ENCODE measurements at places on chromosomes 11 and 22. TPM values are rescaled to one million over a fixed set of nuclear protein-coding genes. Genes with fewer than 3 reads are reported as not detected.
A peak's percentile ranks its signal among the peaks of the same experiment; 100 is the strongest.

DNA sequence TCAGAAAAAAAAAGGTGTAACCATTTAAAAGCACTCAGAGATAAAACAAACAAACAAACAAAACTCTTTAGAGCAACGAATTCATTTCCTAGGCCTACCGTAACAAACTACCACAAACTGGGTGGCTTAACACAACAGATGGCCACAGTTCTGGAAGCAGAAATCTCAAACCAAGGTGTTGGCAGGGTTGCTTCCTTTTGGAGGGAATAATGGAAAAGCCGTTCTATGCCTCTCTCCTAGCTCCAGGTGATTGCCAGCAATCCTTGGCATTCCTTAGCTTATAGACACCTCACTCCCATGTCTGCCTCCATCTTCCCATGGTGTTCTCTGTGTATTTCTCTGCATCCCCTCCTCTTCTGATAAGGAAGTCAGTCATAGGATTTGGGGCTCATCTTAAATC is 200.4 kb downstream of the RAB38 start:
- ATAC-seq = no peak

DNA sequence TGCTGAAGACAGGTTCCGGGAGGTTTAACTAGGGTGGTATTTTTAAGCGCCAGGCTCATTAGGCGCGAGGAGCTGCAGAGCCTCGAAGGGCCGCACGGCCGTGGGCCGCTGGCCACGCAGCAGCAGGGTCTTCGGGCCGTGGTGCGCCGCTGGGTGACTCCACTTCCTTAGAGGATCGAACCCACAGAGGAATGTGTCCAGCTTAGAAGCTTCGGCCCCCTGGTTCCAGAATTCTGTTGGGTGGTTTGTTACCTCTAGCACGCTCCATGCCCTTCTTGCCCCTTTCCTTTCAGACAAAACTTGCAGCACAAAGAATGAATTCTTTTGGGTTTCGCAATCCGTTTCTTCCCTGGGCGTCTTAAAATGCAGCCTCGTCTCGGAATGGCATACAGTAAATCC is 773 bp upstream of the PATL1 start:
- peak; percentile 10 for ATAC-seq

DNA sequence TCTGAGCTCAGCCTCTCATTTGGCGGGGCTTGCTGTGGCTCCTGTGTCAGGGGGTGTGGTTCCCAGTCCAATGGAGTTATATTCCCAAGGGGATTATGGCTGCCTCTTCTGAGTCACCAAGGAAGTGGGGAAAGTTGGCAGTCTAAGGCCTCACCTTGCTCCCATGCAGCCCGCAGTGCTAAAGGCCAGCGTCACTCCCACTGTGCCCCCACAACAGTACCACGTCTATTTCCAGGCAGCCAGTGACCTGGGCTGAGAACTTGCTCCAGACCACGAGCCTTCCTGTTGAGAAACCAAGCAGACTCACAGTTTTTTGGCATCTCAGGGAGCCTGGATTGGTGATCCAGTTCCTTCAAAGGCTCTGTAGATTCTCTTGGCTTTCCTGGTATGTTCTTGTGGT is 45.6 kb downstream of the OR2AT4 start:
- no peak for ATAC-seq

DNA sequence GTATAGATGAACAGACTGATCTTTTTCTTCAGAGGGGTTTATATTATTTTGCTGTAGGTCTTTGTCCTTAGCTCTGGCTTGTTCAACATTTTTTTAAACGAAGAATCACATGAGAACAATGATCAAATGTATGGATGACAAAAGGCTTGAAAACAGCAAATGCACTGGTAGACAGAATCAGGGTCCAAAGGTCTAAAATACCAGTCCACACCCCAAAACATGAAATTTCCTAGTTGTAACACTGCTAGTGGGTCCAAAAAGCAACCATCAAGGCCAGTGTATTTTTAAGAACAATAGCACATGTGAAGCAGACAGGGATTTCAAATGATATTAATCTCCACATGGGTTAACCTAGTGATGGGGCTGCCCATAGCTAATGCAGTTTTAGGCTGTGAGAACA is 162.0 kb downstream of the SWAP70 start:
- ATAC-seq = no peak

- ATAC-seq = no peak
Observed at GRCh38 chr22:22704156-22704946, 59.9 kb downstream of the GGTLC2 start.

- no peak for ATAC-seq
Observed at GRCh38 chr11:107198490-107199007, 180.3 kb upstream of the GUCY1A2 start.

DNA sequence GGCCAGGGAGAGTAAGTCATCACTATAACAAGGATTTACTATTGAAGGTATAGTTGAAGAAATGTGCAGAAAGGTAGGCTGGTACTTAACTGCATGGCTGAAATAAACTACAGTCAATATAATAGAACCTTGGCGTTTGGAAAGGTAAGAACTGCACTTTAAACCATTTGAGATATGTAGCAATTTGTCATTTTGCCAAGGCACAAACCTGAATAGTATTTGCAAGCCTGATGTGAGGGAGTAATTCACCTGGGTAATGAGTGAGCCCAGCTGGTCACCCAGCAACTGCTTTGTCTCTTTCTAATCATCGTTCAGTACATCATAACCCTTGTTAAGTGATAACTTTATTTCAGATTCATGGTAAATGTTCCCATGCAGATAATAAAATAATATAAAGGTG is 62.3 kb upstream of the SCUBE2 start:
- ATAC-seq = no peak

DNA sequence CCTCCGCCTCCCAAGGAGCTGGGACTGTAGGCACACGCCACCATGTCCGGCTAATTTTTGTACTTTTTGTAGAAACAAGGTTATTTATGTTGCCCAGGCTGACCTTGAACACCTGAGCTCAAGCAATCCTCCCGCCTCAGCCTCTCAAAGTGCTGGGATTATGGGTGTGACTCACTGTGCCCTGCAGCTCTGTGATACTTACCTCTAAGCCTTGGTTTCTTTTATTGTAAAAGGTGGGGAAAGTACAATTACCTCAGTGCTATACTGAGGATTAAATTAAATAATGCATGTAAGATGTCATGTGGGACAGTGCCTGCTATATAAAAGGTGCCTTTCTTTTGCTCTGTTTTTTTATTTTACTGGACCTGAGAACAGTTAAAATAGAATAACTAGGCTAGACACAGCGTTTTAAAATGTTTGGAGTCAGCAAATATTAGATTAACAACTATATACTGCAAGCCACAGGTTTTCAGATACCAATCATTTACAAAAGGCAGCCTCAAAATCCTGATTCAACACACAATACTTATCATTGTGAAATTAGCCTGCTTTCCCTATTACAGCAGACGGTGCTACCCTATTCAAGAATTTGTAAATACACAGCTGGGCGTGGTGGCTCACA is 30.0 kb downstream of the PRR14L start:
- no peak for ATAC-seq

DNA sequence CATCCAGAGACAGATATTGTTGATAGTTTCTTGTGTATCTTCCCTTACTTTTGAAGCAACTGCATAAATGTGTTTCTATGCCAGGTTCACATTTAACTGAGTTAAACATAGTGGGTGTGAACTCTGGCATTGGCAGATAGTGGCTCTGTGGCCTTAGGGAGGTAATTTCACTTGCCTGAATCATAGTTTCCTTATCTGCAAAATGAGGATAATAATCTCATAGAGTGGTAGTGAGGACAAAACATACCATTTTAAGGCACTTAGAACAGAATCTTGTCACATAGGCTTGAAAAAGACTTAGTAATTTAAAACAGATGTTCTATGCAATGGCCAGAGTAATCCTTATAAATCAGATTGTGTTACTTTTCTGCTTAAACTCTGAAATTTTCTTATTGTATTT is 56.4 kb upstream of the SYN3 start:
- ATAC-seq = no peak

DNA sequence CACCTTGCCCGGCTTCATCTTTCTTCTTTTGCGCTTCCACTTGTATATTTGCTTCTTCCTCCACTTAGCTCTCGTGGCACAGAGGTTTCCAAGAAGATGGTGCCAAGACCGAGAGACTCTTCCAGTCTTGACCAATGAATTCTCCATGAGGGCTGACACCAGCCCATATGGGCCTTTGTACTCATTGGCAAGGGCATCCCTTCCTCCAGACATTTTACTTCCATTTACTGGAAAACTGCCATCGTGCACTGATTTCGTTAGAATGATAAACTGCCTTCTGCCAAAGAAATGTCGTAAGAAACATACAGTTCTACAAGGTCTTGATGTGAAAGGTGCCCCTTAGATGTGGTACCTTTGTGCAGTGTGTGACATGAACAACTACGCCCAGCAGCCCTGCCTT is 4.7 kb upstream of the MIEF1 start:
- ATAC-seq = no peak

DNA sequence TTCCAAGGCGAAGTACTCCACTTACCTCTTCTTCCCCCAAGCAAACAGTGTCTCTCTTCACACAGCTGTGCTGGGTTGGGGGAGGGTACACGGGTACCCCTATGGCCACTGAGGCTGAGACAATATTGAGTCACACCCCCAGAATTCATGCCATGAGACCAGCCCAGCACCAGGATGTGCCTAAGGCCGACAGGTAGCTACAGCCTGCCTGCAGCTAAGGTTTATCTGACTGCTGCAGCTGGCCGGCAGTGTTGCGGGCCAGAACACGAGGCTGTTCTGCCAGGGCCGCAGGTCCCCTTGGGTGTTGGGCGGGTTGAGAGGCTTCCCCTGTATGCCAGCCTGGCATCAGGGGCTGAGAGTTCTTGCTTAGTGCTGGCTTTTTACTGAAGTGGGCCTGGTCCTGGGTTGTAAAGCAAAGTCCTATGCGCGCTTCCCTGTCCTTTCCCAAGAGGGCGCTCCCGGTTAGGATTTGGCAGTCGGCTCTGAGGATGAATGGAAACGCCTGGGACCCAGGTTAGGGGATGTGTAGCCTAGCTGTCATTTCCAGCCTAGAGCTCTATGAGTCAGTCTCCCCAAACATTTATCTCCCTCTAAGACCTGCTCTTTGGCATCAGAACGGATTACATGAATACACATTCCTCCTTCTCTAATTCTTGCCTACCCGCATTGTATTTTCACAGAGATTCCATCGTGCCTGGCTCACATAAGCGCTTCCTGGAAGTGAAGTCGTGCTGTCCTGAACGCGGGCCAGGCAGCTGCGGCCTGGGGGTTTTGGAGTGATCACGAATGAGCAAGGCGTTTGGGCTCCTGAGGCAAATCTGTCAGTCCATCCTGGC is 7.1 kb downstream of the USP18 start:
- ATAC-seq = peak; percentile 89

- ATAC-seq = no peak
Observed at GRCh38 chr22:32329202-32329645, 28.4 kb upstream of the RFPL3 start.

DNA sequence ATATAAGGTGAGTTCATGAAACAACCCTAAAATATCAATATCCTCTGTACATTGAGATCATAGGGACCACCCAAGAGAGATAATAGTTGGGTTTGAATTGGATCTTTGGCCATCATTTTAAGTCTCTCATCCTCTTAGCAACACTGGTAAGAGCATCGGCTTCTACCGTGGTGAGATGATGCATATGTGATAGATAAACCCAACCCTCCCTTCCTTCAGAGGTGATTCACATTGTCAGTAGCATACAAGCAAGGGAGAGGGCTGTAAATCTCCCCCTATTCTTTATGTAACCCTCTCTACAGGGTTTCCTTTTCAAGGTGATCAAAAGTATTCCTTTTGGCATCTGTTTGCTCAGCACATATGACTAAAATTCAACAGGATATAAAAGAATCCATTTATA is 102.4 kb upstream of the MTMR2 start:
- no peak for ATAC-seq

DNA sequence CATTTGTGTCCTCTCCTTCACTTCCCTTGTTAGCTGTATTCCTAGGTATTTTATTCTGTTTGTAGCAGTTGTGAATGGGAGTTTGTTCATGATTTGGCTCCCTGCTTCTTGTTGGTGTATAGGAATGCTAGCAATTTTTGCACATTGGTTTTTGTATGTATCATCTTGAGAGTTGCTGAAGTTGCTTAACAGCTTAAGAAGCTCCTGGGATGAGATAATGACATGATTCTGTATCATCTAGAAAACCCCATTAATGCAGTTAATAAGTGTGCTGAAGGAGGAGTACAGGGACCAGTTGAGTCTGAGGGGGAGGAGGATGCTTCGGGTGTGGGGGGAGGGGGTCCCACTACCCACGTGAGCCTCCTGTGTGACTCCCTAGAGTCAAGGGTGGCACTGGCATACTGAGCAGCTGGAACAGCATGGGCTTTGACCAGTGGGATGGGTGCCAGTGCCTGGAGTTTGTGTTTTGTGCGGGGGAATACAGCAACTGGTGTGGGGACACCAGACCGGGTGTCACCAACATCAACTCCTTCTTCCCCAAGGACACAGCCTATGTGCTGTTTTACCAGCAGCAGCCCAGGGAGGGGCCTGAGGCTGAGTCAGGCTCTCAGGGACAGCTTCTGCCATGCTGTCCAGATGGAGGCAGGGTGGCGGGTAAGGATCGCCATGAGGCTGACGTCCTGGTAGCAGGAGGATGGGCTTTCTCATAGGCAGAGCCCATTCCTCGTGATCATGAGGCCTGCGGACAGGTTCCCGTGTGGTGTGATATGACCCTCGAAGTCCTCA is 24.1 kb downstream of the USP35 start:
- ATAC-seq = no peak

Gene ZFTA
- 28.4 TPM for total RNA-seq

Gene PARVA
- 235 TPM for total RNA-seq

Gene USP2
- total RNA-seq = 10.0 TPM

Gene MS4A15
- total RNA-seq = not detected

Gene ARFIP2
- 52.1 TPM for total RNA-seq

Gene MRGPRF
- 88.9 TPM for total RNA-seq
